SK-N-DZ (cell line): ENCODE measurements at places on chromosomes 4 and X.

GRCh38 chr4:122614621-122615020 is 6.2 kb downstream of the IL21 start:
- no peak for DNase-seq

DNA sequence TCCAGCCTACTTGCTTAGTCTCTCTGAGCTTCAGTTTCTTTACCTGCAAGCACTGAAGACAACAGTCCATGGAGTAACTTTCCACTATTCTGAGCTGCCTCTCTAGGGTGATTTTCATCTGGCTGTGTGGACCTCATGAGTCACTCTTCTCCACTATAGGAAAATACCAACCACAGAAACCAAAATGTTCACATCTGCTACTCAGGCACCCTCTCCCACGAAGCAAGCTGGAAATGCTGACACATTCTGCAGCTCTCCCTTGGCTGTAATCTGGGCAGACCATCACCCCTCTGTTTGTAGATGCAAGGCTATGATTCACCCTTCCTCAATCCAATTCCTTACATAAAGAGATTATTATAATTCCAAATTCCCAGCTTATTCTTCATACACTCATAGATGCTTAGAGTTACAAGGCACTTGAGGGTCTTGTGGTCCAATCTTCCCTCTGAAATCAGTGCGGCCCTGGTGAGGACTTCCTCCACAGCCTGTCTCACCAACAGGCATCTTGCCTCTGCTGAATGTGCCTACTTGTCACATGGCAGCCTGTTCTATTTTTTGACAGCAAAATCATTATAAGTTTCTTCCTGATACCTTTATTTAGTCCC is 97.0 kb upstream of the LNX1 start:
- DNase-seq: no peak

- peak; percentile 74 for DNase-seq
These were observed 34.0 kb upstream of the GRPEL1 start for GRCh38 chr4:7101692-7102515.

DNA sequence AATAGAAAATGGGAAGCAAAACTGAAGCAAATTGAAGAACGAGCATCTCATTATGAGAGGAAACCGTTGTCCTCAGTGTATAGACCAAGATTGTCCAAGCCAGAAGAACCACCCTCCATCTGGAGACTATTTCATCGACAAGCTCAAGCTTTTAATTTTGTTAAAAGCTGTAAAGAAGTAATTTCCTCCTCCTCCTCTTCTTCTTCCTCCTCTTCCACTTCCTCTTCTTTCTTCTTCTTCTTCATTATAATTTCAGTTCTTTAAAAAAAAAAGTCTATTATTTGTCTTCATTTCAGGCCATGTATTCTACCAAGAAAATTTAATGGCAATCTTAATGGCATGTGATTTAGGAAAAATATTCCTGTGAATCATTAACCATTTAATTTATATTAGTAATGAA is 7.6 kb downstream of the PRIMPOL start:
- no peak for DNase-seq

DNA sequence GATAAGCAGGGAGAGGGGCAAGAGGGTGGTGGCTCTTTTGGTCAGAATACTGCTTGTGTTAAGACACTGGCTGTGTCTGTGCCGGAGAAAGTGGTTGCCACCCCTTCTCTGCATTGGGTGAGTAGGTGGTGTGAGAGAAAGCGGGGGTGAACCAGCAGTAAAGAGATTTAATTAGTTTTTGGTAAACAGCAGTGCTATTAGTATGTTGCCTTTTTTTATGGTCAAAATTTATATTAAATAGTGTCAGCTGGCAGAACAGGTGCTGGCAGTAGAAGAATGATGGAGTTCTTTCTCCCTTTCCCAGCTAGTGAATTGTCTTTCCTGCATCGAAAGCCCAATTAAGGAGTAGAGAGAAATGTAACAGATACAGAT is 181.6 kb downstream of the LARP7 start:
- no peak for DNase-seq

DNA sequence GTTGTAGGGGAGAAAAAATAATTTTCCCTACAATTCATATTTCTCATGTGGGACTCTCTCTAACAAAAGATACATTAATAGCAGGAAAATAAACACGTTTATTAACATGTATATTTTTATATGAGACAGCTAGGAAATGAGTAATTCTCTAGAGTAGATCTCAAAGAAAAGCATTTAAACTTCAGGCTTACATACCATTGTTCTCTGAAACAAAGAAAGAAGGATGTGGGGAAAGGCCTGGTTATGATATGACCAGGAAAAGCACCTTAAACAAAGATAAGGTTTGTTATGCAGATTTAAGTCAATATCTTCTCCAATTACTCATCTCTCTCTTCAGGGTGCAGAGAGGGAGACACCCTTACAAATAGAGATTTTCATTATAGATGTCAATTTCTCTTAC is 131.3 kb downstream of the SLC7A11 start:
- DNase-seq: no peak

DNA sequence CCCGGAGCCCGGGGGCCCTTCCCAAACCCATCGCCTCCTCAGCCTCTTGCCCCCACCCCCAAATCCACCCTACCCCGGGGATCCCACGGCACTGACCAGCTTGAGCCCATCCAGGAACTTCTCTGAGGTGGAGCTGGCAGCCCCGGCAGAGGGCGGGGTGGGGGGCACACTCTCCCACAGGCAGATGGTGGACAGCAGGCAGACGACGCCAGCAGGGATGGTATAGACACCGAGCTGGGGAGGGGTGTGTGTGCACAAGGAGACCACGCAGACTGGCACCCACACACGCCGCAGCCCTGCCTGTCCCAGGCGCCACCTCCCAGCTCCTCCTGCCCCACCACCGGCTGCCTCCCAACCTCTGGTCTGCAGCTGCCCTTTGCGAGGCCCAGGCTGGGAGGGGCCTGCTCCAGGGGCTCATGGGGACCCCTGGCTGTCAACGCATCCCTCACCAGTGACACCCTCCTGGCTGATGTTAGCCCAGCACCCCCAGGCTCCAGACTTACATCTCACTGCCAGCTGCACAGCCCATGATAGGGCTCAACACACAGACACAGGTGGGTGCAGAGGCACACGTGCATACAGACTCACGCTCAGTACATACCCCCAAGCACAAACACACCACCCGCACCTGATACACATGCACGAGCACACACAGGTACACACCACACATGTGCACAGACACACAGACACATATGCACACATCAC is 4.2 kb downstream of the SLC49A3 start:
- DNase-seq: no peak

DNA sequence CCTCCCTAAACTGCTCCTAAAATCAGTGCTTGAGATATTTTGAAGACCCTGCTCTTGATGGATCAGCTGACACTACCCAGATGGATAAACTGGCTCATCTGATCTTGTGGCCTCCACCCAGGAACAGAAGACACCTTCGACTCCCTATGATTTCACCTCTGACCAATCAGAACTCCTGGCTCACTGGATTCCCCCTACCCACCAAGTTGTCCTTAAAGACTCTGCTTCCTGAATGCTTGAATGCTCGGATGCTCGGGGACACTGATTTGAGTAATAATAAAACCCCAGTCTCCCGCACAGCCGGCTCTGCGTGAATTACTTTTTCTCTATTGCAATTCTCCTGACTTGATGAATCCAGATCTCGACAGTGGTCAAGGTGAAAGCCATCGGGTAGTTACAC is 12.0 kb upstream of the RPS3A start:
- DNase-seq: no peak

DNA sequence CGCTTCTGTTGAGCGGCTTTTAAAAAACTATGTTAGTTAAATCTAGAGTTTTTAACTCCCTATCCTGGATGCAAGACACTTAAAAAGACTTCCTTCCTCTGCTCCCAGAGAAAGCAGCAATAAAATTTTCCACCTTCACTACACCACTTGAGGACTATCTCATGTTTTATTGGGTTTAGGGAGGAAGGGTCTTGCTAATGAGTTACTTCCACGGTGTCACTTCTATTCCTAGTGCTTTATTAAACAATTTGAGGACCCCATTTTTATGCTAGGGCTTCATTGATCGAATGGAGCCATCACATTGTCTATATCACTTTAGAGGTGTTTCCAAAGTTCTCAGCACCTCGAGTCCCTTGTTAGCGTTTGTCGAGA is 3.7 kb upstream of the STIM2 start:
- DNase-seq: no peak

- DNase-seq: no peak
These were observed 39.5 kb upstream of the CD40LG start for GRCh38 chrX:136608295-136608933.

DNA sequence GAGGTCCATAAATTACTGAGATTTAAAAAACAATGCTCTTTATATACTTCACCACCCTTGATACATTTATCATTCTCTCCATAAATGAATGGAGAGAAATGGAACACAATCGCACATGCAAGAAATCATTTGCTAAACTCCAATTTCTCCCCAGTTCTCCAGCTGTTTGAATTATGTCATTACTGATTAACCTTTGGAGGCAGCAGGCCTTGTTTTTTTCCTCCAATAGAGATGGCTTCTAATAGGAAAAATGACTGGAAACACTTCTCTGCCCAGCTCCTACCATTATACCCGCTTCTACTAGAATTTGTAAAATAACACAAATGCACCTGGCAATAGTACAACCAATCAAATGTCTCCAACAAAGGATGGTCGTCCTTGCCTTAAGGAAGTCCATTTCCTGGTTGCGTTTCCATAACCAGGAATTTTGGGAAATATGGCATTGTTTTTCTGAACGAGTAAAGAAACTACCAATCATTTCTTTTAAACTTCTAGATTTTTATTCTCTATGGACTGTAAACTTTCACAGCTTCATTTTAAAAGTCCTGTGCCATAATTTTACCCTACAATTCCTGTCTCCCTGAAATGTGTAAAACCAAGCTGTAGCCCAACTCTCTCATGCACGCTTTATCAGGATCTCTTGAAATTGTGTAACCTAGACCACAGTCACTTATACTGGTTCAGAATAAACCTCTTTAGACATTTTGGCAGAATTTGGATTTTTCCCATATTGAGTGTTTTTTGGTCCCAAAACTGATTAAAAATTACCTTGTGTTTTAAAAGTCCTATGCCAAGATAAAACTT is 60.1 kb downstream of the APBB2 start:
- DNase-seq: no peak

- DNase-seq: no peak
These were observed 14.5 kb downstream of the TMEM175 start for GRCh38 chr4:946517-947471.

GRCh38 chr4:109113521-109113920 is 188.9 kb downstream of the COL25A1 start:
- DNase-seq: no peak

GRCh38 chrX:96094616-96095015 is 590.0 kb upstream of the DIAPH2 start:
- DNase-seq: no peak

DNA sequence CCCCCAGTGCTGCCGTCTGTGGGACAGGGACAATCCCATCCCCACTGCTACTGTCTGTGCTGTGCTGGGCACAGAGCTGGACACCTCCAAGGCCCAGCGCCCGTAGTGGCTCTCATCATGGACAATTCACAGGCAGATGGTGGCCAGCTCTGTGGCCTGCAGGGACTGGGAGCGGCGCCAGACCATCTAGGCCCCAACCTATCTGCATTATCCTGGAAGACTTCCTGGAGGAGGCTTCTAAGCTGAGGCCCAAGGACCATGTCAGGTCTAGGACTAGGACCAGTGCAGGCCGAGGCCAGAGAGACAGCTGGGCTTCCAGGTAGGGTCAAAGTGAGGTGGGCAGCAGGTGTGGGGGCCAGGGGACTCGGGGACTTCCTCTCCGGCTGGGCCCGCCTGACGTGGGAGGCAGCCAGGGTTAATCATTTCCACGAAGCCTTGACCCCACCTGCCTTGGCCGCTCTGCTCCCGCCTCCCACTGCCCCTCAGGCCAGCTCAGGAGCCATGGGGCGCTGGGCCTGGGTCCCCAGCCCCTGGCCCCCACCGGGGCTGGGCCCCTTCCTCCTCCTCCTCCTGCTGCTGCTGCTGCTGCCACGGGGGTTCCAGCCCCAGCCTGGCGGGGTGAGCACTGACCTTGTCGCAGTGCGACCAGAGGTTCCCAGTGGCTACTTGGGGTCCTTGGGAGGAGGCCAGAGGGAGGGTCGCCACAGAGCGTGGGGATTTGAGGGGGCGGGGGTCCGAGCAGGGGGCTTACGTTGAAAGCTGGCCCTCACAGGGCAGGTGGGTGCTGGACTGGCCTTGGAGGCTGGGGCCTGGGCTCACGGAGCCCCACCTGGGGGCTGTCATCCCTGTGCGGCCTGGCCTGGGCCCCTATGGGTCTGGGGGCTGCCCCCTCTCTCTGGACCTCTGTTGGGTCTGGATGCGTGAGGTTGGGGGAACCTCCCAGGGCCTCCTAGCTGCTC is at the start of gene HGFAC:
Gene HGFAC (plus strand): TSS at position 468 of the 959 bp plus-strand sequence. CDS start 34 bp downstream, at position 502.
- DNase-seq: no peak
